Activated T-helper 9 cell treated with anti-CD3 and anti-CD28 coated beads, Interleukin-2, amount 50 U/mL, for 16 hours (primary cell): ENCODE measurements at places on chromosomes 7 and 10.

- DNase-seq: no peak
These were observed 44.7 kb downstream of the IMMP2L start for GRCh38 chr7:111517549-111517951.

GRCh38 chr10:124621637-124622036 is 122.5 kb downstream of the FAM53B start:
- DNase-seq: no peak

GRCh38 chr7:265192-265997 is 24.6 kb upstream of the FOXL3 start:
- DNase-seq: no peak

DNA sequence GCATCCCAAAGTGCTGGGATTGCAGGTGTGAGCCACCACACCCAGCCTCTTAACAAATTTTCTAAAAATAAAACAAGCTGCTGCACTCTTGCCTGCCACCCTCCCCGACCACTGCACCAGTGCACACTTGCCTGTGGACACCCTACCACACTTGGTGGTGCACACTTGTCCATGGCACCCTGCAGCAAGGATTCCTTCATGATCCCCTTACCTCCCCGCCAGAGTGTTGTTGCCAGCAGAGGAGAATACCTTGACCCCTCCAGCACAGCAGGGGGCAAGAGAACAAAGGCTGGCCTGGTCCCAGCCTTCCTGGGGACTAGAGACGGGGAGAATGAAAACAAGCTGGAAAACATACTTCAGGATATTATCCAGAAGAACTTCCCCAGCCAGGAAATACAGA is 65.9 kb upstream of the KCND2 start:
- no peak for DNase-seq

DNA sequence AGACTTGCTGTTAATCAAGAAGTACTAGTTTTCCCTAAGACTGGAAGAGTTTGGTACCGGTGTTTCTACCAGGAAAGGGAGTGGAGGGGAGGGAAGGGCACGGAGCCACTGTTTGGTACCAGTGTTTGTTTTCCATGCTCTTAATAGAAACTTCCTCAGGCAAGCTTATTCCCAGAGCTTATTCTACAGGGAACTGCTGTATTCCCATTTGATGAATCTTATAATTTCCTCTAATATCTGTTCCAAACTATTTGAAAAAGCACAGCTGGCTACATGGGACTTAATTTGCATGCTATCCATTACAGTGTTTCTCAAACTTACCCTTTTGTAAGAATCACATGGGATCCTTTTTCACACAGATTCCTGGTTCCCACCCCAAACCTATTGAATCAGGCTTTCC is 23.7 kb downstream of the SLC26A4 start:
- no peak for DNase-seq
